ENCODE measurements at places on chromosomes 6 and 20. TPM values are rescaled to one million over a fixed set of nuclear protein-coding genes. Genes with fewer than 3 reads are reported as not detected.

FARS2 gene
- total RNA-seq = 14.4 TPM

SULF2 gene
- total RNA-seq = 27.1 TPM

NQO2 gene
- total RNA-seq = 135 TPM

MSH5 gene
- total RNA-seq = 21.3 TPM

Data from H1 (cell line).